ENCODE measurements at places on chromosomes 3 and 15.

DNA sequence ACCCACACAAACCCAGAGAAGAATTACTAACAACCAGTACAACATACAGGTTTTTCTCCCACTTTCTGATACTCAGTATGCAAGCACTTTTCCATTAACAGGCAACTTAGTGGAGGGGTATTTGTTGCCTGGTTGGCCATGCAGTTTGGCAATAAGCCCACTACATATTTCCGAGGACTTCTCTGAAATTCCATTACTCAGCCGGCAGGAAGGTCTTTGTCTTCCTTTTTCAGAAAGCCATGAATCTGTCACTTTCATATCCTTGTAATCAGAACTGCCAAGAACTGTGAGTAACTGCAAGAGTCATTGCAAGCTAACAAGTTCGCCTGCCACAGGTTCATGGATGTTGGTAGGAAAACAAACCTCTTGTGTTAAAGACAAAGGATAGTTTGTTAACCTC lies 422.3 kb upstream of the ROBO1 start:
- no peak for DNase-seq

DNA sequence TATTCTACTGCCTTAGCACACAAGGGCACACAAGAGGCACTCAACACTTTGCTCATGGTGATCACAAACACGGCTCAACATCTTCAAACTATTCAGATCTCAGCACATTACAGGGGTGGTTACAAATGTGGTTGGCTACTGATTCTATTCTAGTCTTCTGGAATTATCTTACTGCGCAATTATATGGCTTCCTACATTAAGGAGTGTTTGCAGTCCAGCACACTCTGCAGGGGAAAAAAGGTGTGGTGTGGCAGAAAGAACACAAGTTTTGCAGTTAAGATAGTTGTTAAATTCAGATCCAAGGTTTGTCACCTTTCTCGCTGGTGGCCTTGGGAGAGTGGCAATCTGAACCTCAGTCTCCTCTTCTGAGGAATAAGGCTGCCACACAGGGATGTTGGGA lies 31.9 kb downstream of the IGF2BP2 start:
- no peak for DNase-seq

DNA sequence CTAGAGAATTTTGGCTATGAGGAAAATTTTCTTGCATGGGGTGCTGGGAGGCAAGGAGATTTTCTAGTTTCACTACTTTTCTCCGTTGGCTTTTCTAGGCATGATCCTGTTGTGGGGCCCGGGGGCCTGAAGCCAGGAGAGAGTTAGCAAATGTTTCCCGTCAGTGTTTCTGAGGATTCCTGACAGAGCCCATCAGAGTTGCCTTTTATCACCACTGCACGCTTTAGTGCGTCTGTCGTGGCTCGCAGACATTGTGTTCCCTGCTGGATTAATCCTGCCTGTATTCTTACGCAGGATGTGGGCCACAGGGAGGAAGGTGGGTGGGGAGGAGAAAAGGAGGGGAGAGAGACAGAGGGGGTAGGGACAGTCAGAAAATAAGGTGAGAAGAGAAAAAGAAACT lies 18.1 kb upstream of the BOC start:
- no peak for DNase-seq

DNA sequence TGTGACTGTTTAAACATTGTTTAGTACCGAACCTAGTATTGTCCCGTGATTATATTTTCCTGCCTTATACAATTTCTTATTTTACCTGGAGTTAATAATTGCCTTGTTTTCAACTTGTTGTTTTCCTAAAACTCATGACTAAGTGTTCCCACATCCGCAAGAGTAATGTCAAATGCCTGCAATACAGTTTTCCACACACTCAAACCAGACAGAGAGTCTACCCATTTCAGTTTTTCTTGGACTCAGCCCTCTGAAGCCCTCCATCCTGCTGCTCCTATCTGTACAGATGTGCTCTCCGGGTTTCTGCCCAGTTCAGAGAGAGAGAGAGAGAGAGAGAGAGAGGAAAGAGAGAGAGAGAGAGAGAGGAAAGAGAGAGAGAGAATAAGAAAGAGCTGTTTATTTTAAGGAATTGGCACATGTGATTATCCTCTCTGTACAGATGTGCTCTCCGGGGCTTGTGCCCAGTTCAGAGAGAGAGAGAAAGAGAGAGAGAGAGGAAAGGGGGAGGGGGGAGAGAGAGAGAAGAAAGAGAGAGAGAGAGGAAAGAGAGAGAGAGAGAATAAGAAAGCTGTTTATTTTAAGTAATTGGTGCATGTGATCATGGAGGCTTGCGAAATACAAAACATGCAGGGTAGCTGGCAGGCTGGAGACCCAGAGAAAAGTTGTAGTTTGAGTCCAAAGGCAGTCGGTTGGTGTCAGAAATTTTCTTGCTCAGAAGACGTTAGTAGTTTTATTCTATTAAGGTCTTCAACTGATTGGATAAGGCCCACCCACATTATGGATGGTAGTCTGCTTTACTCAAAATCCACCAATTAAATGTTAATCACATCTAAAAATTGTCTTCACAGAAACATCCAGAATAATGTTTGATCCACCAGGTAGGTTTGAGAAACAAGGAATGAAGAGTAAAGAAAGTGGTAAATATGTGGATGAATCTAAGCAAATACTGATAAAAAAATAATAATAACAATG lies 104.1 kb upstream of the GOLGA8J start:
- no peak for DNase-seq

Measured in T-helper 2 cell (primary cell).